NCI-H226 (cell line): ENCODE measurements at places on chromosomes 6 and 20.
A peak's percentile ranks its signal among the peaks of the same experiment; 100 is the strongest.

GRCh38 chr6:30135147-30135546, 793 bp upstream of the TRIM40 start:
- DNase-seq: no peak

GRCh38 chr20:46951840-46952497, 57.3 kb downstream of the EYA2 start:
- DNase-seq: no peak

- no peak for DNase-seq
These were observed 11.5 kb upstream of the TREML4 start for GRCh38 chr6:41216616-41217015.

GRCh38 chr6:31356216-31356945, 598 bp downstream of the HLA-B start:
- DNase-seq: peak; percentile 41

GRCh38 chr6:155177363-155177961, 86.4 kb upstream of the CLDN20 start:
- no peak for DNase-seq

- no peak for DNase-seq
These were observed 2.6 kb downstream of the FASTKD5 start for GRCh38 chr20:3156811-3157619.
